ENCODE measurements at places on chromosomes 7 and 10.
A peak's percentile ranks its signal among the peaks of the same experiment; 100 is the strongest.

GRCh38 chr10:72407927-72408600 lies 53.3 kb upstream of the DNAJB12 start:
- no peak for DNase-seq

GRCh38 chr10:29130190-29130673 lies 158.6 kb upstream of the LYZL1 start:
- peak; percentile 64 for DNase-seq

GRCh38 chr10:104099269-104099668 lies 13.6 kb upstream of the COL17A1 start:
- DNase-seq: no peak

DNA sequence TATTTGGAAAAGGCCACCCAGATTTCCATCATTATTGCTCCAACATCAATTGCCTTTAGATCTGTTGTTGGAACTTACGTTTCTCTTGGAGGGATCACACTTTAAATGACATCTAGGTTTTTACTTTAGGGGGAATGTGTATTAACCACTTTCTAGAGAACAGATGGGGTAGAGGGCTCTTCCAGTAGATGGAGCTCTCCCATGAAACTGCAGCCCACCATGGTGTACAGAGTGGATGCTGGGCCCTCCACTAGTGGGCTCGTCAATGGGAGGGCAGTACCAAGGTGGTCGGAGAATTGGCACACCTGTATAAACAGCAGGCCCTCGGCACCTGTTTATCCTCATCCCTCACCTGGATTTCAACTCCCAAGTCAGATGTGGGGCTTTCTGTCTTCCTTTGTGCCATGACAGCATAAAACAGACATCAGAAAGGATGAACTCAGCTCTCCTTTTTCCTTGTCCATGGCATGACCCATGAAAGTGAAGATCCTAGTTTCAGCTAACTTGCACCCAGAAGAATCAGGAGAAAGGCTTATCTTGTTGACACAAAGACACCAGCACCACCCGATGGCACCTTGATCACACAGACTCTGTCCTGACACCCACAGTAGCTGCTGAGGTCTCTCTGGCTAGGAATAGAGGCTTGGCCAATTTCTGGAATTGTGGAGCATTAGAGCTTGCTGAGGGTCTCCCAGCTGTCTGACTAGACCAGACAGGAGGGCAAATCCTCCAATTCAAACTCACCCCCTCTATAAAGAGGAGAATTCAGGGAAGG lies 150.5 kb downstream of the CYP26A1 start:
- DNase-seq: no peak

GRCh38 chr7:22442187-22442881 lies 57.7 kb downstream of the STEAP1B start:
- no peak for DNase-seq

- DNase-seq: no peak
Observed at GRCh38 chr10:89235073-89235798, 16.3 kb downstream of the LIPA start.

DNA sequence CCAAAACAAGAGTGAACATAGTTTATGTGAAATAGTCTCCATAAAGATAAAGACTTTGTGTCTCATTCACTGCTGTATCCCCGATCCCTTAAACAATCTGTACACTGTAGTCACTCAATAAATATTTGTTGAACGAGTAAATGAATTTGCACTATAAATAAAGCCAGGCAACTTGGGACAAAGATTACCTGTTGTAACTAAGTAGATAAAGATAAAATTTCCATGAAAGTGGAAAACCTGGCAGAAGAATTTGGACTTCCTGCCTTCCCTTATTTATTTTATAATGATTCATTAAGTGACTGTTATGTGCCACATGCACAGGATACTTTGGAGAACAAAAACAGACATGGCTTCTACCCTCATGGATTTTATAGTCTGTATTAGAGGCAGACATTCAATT lies 277.7 kb upstream of the KAT6B start:
- DNase-seq: no peak

- no peak for DNase-seq
Observed at GRCh38 chr10:15809450-15809849, 50.9 kb downstream of the MINDY3 start.

GRCh38 chr10:32650246-32650655 lies 204.3 kb downstream of the CCDC7 start:
- no peak for DNase-seq

DNA sequence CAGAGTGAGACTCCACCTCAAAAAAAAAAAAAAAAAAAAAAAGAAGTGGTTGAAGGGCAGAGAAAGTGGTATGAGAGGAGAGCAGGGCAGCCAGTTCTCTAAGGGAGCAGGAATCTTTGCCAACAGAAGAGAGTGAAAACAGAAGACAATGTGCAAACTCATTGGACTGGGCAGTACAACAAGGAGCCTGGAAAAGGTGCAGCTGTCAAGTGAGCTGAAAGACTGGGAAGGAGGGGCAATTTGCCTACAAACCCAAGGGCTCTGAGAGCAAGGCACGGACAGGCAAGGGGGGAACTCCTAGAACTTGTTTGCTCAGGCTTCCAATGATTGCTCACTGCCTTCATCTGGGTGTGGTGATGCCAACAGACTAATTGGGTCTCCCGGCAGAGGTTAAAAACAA lies 9.5 kb downstream of the ACTR1A start:
- DNase-seq: no peak

GRCh38 chr7:151120896-151121295 lies 34.6 kb downstream of the AGAP3 start:
- no peak for DNase-seq

- no peak for DNase-seq
Observed at GRCh38 chr7:122965306-122965705, 30.2 kb downstream of the TAS2R16 start.

GRCh38 chr10:50993771-50994251 lies 80.5 kb upstream of the PRKG1 start:
- DNase-seq: no peak

- DNase-seq: no peak
Observed at GRCh38 chr10:28127881-28128280, 129.0 kb upstream of the ODAD2 start.

DNA sequence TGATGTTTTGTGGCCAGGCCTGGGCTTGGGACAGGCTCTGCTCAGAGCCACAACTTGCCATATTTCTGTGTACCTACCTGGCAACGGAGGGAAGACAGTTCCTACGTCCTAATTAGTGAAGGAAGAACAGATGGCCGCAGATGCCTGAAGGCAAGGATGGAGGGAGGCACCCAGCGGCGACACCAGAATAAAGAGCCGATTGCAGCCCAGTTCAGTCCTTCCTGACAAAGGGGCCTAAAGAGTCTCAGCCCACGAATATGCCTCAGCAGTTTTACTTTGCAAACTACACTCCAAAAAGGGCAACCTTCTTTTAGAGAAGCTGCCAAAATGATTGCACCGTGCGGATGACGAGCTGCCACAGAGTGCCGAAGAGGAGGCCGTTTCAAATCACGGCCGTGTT lies 585.8 kb downstream of the GLRX3 start:
- DNase-seq: no peak

DNA sequence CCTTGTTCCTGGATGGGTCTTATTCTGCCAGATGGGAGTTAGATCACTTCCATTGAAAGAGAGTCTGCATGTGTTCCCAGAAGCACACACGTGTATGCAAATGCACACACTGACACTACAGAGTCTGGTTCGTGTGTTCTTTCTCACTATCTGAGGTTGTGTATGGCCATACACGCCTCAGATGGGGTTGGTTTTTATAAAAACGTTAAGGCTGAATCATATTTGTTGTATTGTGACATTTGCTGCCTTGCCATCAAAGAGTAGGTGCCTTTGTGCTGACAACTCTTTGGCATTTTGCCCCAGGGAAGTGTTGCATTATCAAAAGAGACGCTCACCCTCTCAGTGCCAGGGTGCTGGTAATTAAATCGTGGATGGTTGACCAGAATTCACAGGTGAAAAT lies 37.7 kb upstream of the HDAC9 start:
- DNase-seq: peak; percentile 42

DNA sequence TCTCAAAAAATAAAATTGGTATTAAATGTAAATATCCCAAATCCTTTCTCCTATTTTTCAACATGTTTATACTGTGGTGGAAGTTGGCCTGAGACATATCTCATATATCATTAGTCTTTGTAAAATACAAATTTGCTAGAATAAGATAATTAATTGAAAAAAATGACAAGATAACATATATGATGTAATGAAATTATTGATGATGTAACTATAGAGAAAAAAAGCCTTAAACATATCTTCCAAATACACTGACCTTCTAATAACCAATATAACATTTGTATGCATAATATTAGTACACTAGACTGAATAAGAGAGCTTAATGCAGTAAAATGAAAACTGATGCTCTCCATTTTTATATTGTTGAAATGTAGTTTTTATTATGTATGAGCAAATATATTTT lies 104.3 kb downstream of the PRKG1 start:
- DNase-seq: no peak

DNA sequence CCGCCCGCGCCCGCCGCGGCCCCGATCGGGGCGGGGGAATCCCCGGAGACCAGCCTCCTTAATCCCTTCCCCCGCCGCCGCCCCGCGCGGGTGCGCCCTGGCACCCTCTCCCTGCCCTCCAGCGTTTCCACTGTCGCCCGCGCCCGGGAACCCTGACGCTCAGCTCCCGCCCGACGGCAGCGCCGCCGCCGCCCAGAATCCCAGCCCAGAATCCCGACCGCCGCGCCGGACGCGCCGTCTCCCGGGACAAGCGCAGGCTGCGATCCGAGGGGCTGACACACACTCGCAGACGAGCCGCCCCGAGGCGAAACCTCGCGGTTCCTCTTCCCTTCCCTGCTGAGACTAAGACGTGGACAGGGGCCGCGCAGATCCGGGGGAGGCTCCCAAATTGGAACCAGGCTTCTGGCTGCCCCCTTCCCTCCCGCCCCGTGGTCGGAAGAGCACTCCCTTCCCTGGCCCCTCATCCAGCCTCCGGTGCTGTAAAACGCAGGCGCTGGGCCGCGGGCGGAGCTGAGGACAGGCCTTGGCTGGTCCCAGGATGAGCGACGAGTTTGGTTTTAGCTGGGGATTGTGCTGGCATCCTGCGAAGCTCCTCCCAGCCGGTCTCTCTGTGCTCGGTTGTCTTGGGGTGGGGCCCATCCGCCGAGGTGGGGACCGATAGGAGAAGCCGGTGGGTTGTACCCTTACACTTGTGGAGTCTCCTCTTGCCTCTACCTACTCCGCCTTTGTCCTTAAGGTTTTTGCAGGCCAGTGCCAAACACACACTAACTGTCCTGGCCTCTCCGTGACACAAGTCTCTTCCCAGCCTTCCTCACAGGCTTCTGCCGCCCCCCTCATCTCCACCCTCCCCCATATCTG lies 1.1 kb downstream of the MARVELD1 start:
- peak; percentile 50 for DNase-seq

GRCh38 chr7:108086962-108087361 lies 43.2 kb downstream of the LAMB4 start:
- no peak for DNase-seq

- no peak for DNase-seq
Observed at GRCh38 chr10:90913774-90914420, 7.0 kb downstream of the ANKRD1 start.

DNA sequence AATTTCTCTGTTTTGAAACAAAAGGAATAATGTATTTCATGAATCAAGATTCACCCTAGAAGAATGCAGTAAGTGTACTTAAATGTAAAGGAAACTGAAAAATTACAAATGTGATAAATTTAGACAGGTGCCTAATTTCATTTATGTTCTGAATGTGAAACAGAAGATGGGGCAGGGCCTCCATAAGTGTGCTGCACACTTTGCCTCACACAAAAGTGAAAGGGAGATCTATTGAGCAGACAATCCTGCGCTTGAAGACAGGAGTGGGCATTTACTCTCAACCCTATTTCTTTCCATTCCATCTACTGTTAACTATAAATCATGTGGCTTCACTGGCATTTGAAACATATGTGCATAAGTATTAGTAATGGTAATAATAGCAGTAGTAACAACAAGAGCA lies 36.2 kb downstream of the GNG11 start:
- DNase-seq: no peak

GRCh38 chr10:112375721-112376395 lies 1.9 kb downstream of the ACSL5 start:
- DNase-seq: peak; percentile 69

DNA sequence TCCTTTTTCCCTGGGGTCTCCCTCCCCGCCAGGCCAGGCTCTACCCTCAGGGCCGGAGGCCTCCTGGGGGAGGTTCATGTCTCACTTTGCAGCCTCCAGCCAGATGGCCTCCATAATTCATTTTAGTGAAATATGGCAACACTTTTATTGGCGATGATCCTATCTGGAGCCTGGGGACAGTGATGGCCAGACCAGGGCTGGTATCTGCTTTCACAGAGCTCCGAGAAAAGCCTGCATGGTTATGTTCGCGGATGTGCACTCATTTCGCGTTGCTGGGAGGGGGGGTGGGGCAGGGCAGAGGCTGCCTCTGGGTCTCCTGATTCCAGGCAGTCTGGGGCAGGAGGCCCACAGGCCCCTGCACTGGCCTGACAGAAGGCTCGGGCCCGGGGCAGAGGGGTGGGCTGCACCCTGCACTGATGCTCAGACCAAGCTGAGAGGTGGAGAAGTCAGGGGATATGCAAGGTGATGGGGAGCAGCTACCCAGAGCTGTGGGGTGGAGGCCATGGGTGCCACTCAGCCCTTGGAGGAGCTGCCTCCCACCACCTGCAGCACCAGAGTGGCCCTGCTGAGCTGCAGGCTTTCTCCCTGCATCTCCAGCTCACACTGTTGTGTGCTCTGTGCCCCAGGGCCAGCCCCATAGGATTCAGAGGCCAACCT lies 85.3 kb upstream of the RET start:
- no peak for DNase-seq

DNA sequence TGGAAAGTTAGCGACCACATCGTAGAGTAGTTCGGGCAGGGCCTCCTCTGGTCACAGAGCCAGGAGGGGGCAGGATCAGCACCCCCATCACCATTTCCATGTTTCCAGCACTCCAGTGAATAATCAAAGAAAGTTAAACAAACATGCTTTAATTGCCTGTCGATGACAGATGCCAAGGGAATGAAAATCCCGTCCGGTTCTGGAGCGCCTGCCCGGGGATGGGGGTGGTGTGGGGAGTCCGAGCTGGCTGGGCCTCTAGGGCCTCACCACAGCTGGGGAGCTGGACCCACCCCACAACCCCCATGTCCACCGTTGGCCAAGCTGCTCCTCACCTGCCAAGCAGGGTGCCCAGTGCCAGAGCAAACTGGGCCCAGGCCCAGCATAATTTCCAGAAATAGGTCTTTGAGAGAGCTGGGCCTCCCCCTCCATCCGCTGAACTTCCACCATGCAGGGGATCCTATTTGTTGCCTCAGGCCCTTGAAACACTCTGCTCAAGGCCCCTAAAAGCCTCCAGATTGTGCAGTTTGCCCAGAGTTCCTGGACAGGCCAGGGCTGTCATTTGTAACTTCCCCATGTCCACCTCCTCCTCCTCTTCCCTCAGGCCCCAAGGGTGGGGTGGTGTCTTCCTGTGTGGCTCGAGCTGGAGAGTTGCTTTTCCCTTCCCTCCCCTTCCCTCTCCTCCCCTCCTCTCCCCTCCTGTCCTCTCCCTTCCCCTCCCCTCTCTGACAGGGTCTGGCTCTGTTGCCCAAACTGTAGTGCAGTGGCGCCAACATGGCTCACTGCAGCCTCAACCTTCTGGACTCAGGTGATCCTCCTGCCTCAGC lies 101.0 kb downstream of the MYL10 start:
- DNase-seq: no peak

Data from LoVo (cell line).